Hindlimb muscle (tissue), 1 donor: ENCODE measurements at places on chromosomes 6 and 20.

- DNase-seq: no peak
Measured at GRCh38 chr6:124123617-124124209, 320.0 kb downstream of the NKAIN2 start.

- no peak for DNase-seq
Measured at GRCh38 chr6:108476376-108476775, 84.3 kb upstream of the FOXO3 start.

DNA sequence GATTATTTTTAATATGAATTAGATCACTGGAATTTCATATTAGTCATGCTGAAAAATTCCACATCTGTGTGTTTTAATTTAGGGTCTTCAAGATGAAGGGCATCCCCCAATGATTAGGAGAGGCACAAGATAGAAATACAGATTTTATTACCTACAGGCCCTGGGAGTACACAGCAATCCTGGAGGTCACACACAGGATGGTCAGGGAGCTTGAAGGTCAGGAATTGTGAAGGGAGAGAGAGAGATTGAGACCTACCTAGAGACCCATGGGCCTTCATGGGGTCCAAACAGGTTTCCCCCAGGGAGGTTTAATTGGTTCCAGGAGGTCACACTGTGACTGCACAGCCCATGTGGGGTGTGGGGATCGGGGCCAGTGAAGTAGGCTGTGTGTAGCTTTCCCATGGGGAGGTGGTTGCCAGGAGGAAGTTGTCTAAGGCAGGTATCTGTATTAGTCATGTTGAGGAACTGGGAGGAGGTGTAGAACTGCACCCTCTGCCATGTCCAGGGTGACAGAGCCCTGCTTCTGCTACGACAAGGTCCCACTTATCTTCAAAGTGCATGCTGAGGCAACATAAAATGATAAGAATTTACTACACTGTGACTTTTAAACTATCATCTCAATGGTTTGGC lies 18.3 kb downstream of the SNX9 start:
- DNase-seq: no peak

DNA sequence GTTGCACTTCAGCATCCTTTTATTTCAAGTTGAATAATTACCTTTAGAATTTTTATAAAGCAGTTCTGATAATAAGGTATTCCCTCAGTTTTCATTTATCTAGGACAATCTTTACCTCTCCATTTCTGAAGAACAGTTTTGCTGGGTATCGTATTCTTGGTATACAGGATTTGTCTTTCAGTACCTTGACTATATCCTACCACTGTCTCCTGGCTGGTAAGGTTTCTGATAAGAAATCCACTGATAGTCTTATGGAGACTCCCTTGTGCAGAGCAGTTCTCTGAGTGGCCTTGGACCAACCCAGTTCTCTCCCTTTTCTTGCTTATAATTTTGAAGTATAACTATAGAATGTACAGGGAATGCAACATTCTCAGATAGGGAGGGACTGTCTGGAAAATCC lies 51.3 kb upstream of the SAMD3 start:
- DNase-seq: no peak

- no peak for DNase-seq
Measured at GRCh38 chr6:125231574-125232343, 70.0 kb downstream of the HDDC2 start.

- DNase-seq: no peak
Measured at GRCh38 chr6:79712144-79712543, 81.0 kb downstream of the SH3BGRL2 start.

DNA sequence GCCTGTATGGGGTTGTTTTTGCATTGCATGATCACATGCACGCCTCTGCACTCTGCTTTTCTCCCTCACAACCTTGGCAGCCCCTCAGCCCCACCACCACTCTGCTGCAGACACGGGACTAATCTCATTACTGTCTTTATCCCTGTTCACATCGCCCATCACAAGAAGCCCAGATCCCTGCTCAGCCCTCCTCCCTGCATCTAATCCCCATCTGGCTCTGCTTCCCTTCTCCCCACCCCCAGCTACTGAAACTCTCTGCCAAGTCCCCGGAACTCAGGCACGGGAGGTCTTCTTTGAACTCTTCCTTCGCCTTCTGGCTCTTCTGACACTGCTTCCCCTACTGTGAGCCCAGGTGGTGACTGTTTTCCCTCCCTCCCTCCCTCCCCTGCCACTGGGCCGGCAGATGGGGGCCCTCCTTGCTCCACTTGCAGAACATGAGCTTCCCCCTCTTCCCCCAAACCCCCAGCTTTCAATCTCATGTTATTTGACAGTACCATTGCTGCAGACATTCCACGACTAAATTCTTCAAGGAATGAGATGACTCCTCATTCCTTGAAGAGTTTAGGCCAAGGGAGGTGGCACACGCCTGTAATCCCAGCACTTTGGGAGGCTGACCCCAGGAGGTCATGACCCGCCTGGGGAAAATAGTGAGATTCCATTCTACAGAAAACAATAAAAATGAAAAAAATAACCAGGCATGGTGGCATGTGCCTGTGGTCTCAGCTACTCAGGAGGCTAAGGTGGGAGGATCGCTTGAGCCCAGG lies 21.9 kb upstream of the TULP1 start:
- DNase-seq: peak; percentile 47

GRCh38 chr6:26252077-26252472 lies 112.9 kb upstream of the BTN3A2 start:
- DNase-seq: no peak
